ENCODE measurements at places on chromosomes 4 and X.

GRCh38 chr4:39227906-39228305 lies 45.6 kb downstream of the WDR19 start:
- DNase-seq: no peak

- DNase-seq: no peak
Measured at GRCh38 chr4:25439918-25440477, 62.9 kb downstream of the ANAPC4 start.

- peak; percentile 68 for DNase-seq
Measured at GRCh38 chrX:11100281-11101035, 10.7 kb upstream of the HCCS start.

GRCh38 chr4:47483745-47484144 lies 1.3 kb upstream of the ATP10D start:
- DNase-seq: no peak

DNA sequence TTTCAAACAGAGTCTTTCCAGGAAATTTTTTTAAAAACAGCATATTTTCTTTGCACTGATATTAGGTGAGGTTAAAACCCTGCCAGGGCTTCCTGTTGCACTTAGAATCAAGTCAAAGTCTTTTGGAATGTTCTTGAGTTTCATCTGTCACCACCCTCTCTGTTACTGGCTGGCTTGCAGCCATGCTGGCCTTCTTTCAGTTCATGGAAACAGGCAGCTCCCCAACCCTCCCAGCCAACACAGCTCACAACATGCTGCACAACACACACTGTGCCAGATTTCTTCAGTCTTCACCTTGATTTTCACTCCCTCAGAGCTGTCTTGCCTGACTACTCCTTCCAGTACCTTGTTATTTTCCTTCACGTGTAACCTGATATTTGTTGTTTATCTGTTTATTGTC lies 129.5 kb downstream of the KCNIP4 start:
- DNase-seq: peak; percentile 47

DNA sequence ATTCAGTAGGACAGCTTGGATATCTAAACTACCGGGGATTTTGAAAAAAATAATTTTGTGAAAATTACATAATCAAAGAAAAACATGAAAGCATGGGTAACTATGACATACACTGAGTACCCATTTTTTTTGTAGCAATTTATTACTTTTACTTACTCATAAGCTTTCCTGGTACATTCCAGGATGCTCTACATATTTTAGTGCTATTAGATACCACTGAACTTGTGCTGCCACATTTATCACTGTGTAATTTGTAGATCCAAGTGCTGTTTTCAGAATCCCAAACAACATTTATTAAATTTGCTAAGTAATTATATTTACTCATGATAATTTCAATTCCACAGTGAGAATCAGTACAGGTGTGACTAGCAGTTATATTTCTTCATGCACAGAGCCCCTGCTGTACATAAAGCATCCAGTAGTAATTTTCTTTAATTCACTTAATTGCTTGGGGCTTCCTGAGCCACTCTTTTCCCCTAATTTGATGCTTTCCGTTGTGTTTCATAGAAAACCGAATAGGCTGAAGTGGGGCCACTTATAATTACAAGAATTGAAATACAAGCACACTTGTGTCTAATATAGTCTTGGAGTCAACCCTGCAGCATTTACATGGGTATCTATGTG lies 2254.4 kb downstream of the ARAP2 start:
- no peak for DNase-seq

- DNase-seq: peak; percentile 89
Measured at GRCh38 chr4:168831919-168832762, 177.9 kb downstream of the CBR4 start.

- DNase-seq: no peak
Measured at GRCh38 chr4:137212601-137213000, 319.7 kb downstream of the PCDH18 start.

DNA sequence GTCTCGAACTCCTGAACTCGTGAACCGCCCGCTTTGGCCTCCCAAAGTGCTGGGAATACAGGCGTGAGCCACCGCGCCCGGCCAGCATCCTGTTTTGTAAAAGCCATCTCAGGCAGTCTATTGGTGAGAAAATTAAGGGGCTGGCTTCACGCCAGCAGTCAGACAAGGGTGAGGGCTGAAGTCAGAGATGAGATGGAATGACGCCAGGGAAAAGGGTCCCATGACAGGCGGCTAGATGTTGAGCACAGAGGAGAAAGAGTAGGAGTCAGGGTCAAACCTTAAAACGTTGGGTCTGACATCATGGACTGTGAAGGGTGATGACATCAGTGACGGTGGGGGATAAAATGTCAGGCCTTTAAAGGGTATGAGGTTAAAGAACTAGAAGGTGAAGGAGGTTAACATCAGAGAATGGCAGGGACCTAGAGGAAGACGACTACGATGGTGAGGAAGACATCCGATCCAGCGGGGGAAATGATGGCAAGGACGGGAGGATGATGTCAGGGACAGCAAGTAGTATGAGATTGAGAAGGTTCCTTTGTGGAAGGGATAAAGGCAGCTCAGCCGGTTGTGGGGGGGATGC lies 504 bp upstream of the RBM3 start:
- peak; percentile 38 for DNase-seq

DNA sequence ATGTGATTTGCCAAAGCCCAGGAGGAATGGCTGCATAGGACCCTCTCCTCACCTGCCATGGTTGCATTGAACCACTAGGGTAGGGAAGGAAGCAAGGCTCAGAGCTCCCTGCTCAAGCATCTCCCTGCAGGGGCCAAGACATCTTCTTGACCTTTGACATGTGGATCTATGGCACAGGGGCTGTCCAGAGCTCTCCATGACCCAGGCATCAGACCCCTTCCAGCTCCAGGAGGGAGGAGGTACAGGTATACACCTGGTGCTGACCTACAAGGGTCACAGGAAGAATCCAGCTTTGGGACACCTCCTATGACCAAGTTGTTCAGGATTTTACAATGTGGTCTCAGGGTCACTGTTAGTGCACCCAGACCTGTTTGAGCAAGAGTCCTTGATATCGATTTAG lies 23.2 kb upstream of the ASMTL start:
- no peak for DNase-seq

GRCh38 chrX:68676335-68676734 lies 28.9 kb downstream of the STARD8 start:
- no peak for DNase-seq

GRCh38 chrX:136260776-136261175 lies 9.6 kb upstream of the MAP7D3 start:
- DNase-seq: peak; percentile 57

DNA sequence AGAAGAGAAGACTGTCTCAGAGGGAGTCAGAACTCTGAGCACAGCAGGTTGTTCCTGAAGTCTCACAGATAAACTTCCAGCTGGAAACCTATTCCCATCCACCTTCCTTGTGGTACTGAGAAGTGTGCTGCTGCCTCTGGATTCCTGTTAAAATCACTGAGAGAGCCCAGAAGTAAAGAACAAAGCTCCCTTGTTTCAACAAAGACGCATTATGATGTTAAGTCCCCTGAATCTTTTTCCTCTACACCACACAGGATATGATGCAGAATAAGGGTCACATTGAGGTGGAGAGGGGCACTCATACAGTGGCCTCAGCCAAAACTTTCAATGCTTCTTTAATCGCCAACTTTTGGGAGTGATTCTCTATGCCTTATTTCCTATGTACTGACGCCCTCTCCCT lies 321.0 kb downstream of the OPHN1 start:
- no peak for DNase-seq

DNA sequence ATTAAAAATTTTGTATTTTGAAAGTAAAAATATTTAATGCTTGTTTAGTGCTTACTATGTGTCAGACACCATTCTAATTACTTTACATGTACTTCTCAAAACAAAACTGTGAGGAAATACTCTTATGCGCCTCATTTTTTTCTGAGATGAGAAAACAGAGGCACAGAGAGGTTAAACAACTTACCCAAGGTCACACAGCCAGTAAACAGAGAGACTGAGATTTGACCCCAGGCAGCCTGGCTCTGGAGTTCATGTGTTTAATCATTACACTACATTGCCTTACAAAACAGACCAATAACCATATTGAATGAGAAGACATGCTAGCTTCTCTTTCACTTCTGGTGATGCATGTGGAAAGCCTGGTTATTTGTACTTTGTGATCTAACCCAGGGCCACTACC lies 86.3 kb downstream of the IGSF1 start:
- DNase-seq: no peak

DNA sequence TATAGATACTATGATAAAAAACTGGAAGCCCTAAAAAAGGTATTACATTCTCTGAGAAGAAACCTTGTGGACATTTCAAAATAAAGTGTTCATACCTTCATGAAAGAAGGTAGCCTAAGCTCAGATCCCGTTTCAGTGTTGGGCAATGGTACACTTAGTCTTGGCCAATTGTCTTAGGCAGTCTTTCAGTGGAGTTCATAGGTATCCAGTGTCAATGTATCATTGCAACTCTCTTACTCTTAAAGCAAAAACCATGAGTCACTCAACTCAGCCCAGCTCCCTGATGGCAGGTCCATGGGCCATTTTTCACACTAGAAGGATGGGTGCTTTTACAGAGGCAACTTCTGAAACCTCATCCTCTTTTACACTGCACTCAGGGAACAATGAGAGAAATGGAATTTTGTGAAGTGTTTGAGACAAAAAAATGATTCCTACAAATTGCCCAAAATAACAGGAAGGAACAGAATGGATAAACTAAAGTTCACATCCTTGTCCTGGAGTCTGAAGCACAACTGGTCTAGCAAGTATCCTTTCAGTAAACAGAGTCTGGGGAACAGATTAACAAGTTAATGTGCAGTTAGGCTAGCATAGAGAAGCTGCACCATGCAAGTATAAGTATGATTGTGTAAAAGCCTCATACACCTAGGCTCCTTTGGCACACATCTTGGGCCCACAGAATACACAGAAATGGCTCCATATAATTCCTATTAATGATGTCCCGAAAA lies 7.0 kb upstream of the ZNF827 start:
- no peak for DNase-seq

DNA sequence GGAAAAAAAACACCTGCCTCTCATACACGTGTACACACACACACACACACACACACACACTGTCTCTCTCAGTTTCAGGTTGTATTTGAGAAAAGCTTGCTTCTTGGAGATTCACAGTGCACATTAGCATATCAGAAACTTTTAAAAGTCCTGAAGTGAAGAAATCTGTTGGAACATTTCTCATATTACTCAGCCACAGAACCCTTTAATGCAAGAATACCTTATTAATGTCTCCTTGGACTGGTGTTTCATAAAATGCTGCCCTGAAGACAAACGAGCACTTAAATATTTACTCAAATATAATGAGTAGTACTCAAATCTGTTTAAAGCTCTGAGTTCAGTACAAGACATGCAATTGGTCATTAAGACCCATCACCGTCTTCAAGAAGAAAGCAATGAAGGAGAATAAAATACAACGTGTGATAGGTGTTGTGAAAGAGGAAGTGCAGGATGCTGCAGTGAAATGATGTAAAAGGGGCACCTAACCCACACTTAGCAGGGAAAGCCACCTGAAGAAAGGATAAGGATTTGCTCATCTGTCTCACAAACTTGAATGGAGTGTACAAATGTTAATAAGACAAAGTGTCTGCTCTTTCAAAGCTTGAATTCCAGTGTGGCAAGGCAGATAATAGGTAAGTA lies 57.0 kb downstream of the DCLK2 start:
- no peak for DNase-seq

GRCh38 chr4:655464-656151 lies 18.5 kb downstream of the ATP5ME start:
- DNase-seq: peak; percentile 15

GRCh38 chr4:40281913-40282312 lies 53.2 kb upstream of the CHRNA9 start:
- DNase-seq: no peak

DNA sequence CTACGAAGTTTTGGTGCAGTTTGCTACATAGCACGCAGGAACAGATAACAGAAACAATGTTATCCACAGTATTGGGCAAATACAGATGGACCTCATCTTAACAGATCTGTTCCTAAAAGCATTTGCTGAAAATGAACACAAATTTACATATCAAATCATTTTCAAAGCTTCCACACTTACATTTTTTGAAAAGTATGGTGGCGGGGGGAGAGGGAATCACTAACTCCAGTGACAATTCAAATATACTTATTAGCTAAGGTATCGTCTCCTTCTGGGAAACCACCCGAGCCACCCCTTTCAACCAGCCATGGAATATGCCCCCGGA lies 175.0 kb downstream of the NSUN7 start:
- DNase-seq: no peak

- no peak for DNase-seq
Measured at GRCh38 chr4:17347445-17347844, 164.4 kb downstream of the QDPR start.

GRCh38 chr4:137685357-137685756 lies 153.1 kb upstream of the PCDH18 start:
- DNase-seq: no peak

- DNase-seq: peak; percentile 94
Measured at GRCh38 chr4:72525938-72526337, 43.1 kb downstream of the ADAMTS3 start.

- DNase-seq: no peak
Measured at GRCh38 chr4:5460106-5460801, 248.1 kb downstream of the EVC2 start.

DNA sequence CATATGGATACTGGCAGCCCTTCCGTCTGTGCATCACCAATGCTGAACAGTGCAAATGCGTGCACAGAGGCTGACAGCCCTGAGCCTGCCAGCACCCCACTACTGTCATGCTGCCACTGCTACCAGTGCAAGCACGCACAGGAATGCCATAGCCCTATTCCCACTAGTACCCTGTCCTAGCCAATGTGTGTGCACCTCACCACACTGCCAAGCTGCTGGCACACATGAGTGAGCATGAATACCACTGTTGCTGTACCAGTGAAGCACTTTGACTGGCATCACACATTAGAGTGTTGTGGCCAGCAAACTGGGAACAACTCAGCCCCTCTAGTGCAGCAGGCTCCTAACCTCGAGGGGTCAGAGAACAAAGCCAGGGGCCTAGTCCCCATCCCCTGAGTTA lies 102.9 kb upstream of the PCDH10 start:
- DNase-seq: no peak

DNA sequence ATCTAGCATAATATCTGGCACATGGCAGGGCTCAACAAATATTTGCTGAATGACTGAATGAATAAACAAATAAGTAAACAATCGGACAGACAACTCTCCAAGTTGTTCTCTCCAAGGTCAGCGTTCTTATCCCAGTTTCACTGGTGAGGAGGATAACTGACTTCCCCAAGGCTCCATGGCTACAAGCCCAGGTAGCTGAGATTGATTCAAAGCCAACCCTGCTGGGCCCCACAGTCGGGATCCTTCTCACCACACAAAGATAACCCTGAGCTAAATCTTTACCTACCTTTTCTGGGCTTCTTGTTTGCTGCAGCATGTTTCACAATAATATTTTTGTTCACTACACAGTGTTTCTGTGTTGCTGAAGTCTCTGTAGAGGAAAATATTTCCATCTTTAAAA lies 54.9 kb downstream of the USP46 start:
- no peak for DNase-seq

GRCh38 chrX:12986886-12987285 lies 12.0 kb downstream of the TMSB4X start:
- DNase-seq: no peak

GRCh38 chrX:75337525-75337924 lies 63.6 kb downstream of the UPRT start:
- no peak for DNase-seq

- no peak for DNase-seq
Measured at GRCh38 chrX:10206317-10206716, 49.5 kb downstream of the CLCN4 start.

GRCh38 chrX:96244955-96245354 lies 439.7 kb upstream of the DIAPH2 start:
- no peak for DNase-seq
